ENCODE measurements at places on chromosomes 5 and 9.

GRCh38 chr5:176680226-176680563, 32.9 kb downstream of the TSPAN17 start:
- no peak for DNase-seq

DNA sequence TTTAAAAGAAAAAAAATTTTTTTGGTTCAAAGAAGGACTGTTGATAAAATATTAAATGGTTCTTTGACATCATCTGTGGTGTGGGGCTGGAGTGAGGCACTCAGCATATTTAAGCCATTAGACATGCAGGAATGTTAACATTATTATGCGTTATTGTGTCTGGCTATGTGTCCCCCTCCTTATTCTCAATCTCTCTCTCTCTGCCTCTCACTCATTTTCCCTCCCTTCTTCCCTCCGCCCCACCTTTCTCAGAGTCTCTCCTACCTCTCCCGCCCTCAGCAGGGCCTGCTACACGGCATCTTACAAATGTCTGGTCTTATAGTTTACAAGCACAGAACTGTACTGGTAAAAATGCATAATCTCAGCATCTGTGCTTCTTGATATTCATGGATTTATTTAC, 287.8 kb upstream of the TMEM161B start:
- no peak for DNase-seq

DNA sequence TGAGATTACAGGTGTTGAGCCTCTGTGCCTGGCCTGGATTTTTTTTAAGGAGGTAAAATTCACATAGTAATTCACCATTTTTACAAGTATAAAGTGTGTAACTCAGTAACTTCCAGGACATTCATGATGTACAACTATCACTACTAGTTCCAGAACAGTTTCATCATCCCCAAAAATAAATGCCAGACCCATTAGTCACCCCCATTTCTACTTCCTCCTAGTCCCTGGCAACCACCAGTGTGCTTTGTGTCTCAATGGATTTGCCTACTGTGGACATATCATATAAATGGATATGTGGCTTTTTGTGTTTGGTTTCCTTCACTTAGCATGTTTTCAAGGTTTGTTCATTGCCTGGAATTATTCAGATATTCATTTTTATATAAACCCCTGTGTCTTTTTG, 72.5 kb upstream of the PANK3 start:
- no peak for DNase-seq

DNA sequence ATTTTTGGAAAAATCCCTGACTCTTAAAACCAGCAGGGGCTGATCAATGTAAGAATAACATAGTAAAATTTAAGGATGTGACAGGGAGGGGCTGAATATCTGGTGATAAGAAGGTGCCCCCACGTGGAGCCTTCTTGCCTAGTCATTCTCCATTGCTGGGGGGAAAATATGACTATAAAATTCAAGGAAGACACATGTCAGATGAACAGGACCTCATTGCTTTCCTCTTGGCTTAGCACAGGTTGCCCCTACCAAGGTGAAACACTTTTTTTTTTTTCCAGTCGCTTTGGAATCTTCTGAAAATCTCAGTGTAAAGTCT, 310.9 kb downstream of the EFNA5 start:
- no peak for DNase-seq
